Astrocyte (in vitro differentiated cells and primary cell): ENCODE measurements at places on chromosomes 4 and X.

GRCh38 chr4:74665346-74665745 is 129.0 kb downstream of the BTC start:
- peaks cover 5% of the 10 kb centered on the region for H3K4me1 ChIP-seq
- no peak overlapping the region for H3K4me3 ChIP-seq
- no peak overlapping the region for H3K27ac ChIP-seq

DNA sequence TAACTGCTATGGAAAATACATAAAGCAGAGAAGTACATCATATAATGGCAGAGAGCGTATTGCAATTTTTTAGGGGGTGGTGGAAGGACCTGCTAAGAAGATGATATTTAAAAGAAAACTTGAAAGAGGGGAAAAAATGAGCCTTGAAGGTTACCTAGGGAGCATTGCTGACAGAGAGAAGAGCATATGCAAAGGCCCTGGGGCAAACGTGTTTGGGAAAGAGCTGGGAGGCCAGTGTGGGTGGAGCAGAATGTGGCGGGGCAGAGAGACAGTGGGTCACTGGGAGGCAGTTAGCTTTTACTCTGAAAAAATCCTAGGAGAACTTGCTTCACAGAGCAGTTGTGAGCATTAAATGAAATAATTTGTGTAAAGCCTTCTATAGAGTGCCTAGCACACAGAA is 157.0 kb downstream of the SHROOM3 start:
- H3K27me3 ChIP-seq = no peaks in the 10 kb centered on the region
- H3K4me1 ChIP-seq = peaks cover 29% of the 10 kb centered on the region
- H3K36me3 ChIP-seq = no peaks in the 10 kb centered on the region
- H3K27ac ChIP-seq = peak overlapping the region; percentile 98
- no peak for DNase-seq

DNA sequence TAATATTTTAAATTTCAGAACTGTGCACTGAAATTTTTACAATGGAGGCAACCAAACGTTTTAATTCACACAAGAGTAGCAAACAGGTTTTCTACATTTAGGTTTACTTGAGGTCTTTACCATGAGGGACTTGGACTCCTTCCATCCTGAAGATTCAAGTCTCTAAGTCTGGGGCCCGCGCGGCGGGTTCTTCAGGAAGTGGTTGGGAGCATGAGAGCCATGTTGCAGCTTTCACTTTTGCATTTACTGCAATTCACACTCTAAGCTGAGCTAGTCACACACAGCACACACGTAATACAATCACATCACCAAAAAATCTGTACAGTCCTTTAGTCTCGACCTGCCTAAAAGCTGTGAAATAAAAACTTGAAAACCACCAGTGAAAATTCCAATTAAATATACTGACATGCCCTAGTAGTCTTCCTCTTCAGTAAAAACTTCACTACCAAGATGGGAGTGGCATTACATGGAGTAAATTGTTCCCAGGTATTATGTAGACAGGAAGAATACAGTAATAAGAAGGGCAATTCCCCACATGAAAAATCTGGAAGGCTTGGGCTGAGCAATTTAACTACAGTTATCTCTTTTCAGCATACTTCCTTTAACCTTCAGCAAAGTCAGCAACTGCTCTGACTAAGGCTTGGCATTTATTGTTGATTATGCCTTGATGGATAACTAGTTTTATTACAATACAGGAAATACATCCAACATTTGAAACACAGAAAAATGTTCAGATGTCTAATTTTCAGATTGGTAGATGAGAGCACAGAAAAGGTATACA is 571.1 kb upstream of the DIPK2B start:
- peaks cover 34% of the 10 kb centered on the region for H3K4me1 ChIP-seq
- no peaks in the 10 kb centered on the region for H3K27me3 ChIP-seq
- H3K36me3 ChIP-seq = peaks cover 17% of the 10 kb centered on the region
- H3K4me3 ChIP-seq = peak overlapping the region; percentile 93

DNA sequence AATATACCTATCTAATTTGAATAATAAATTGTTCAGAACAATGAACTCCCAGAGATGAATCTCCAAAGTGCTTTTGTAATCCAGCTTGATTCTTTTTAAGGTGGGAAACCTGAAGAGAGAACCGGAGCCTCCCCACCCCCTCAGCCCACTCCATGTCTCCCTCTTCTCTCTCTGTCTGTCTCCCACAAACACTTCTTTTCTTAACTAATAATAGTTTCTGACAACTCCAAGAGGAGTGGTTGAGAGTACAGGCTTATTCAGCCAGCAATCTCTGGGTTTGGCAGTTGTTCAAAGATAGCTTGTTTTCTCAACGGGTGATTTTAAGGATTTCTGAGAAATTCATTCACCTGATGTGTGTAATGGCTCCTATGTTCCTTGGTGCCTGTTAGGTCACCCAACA is 23.4 kb downstream of the PPP4R3C start:
- no peak overlapping the region for H3K4me3 ChIP-seq
- no peaks in the 10 kb centered on the region for H3K4me1 ChIP-seq
- no peaks in the 10 kb centered on the region for H3K27me3 ChIP-seq
- no peak overlapping the region for H3K27ac ChIP-seq
- DNase-seq = no peak

- H3K4me3 ChIP-seq = no peak overlapping the region
- DNase-seq = peak; percentile 15
- no peaks in the 10 kb centered on the region for H3K27me3 ChIP-seq
These were observed 62.8 kb downstream of the FAM9B start for GRCh38 chrX:8971116-8971515.
